Effector memory CD8-positive, alpha-beta T cell (primary cell): ENCODE measurements at places on chromosomes 4 and X.
A peak's percentile ranks its signal among the peaks of the same experiment; 100 is the strongest.

GRCh38 chr4:177001271-177002175 is 208.8 kb upstream of the VEGFC start:
- no peak for DNase-seq

DNA sequence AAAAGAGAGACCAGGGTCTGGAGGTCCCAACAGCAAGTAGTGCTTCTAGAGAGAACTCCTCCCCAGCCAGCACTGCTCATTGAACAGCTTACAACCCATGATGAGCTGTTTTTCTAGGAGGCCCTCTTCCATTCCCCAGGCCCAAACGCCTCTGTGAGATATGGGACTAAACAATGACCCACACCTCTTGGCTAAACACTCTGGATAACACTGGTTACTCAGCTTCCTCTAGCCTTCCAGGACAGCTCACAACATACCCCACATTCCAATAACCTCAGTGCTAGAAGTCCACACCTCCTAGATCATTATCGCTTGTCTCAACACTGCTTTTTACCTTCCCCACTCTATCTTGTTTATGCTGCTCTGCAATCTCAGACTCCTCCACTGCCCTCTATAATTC is 35.4 kb upstream of the PGRMC2 start:
- no peak for DNase-seq

GRCh38 chr4:154345359-154345758 is 146.2 kb downstream of the DCHS2 start:
- no peak for DNase-seq

DNA sequence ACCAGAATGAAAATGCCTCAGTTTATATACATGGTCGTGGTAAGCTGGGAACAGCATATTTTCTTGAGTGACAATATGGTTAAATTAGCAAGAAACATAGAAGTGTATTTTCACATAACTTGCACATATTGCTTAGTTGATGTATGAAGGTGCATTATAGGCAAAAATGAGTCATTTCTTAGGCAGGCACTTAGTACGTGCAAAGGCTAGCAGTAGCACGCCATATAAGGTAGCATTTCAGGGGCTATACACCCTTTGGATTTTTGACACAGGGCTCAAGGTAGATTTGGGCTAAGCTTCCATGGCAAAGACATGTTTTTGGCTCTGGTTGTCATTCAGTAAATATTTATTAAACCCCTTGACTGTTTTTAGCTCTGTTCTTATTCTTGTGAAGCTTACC is 33.1 kb downstream of the PCDH7 start:
- DNase-seq, result no peak

DNA sequence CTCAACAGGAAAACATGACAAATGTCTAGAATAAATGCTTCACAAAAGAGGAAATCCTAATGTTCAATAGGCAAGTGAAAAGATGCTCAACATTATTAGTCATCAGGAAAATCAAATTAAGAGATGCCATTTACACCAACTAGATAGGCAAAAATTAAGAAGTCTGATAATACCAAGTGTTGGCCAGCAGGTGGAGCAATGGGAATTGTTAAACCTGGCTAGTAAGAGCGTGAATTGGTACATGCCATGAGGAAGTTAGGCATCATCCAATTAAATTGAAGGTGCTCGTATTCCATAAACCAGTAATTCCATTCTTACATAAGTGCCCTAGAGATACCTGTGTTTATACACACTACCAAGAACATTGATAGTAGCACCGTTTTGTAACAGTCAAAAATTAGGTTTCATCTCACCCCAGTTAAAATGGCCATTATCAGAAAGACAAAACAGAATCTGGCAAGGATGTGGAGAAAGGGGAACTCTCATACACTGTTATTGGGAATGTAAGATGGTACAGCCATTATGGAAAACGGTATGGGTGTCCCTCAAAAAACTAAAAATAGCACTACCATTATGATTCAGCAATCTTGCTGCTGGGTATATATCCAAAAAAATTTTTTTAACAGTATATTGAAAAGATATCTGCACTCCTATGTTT is 14.0 kb upstream of the ZCCHC18 start:
- DNase-seq, result peak; percentile 50

- DNase-seq, result no peak
These were observed 51.6 kb downstream of the ELF4 start for GRCh38 chrX:130058652-130059051.

DNA sequence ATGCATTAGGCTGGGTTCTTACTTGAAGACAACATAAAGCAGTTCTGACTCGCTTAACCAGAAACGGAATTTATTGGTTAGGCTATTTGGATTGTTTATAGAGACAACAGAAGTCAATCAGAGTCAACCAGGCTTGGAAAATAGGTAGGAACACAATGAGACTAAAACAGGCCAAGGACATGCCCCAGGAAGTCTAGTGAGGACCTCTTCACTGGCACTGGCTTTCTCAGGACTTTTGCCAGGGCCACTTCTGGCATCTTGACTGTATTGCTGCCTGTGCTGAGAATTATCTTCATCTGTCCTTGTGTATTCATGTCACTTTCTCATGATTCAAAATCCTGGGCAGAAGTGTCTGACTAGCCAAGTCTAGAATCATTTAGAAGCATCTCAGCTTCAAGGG is 19.6 kb downstream of the PGAM4 start:
- DNase-seq, result no peak

GRCh38 chr4:81647388-81647787 is 175.7 kb upstream of the RASGEF1B start:
- DNase-seq, result no peak

DNA sequence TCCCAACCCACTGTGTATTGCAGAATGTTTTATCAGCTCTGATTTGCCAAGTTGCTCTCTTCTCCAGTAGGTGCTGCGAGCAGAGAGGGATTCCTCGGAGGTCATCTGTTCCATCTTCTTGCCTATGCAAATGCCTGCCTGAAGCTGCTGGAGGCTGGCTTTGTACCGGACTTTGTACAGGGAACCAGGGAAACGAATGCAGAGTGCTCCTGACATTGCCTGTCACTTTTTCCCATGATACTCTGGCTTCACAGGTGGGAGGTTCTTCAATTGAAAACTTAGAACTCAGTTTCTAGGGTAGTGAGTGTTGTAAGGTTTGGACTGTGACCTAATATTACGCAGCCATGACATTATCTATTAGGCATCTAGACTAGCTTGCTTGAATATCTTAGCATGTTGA is 24.9 kb downstream of the AR start:
- no peak for DNase-seq

DNA sequence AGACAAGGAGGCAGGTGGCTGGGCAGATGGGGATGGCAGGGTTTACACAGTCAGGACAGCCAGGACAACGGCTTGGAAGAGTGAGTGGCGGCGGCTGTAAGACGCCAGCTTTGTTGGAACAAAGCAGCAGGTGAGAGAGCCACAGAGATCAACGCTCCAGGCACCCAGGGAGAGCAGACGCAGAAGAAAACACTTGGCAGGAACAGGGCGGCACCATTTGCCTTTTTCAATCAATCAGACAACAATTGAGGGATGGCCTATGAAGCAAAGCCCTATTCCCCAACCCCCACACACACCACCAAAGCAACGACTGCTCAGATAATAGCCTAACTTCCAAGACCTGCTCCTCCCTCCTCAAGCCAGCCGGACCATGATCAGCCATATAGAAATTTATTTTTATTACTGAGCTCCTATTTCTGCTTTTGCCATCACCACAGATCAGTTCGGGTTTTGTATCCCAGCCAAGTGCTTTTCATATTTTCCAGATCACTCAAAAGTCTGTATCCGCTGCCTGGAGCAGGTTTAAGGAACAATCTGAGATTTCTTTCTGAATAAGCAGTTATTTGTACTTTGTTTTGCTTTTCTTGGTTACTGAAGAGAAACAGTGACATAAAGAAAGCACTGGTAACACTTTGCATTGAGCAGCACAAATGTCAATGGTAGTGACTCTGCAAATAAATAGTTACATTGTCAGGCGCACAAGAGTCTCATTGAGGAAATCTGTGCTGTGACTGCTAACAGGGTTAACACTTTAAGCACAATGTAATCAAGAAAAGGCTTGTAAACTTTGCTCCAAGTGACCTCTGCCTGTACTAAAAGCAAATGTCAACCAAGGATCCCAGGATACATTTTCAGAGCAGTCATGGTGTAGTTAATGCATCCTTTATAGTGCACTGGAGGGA is 81.8 kb upstream of the RBPJ start:
- no peak for DNase-seq

DNA sequence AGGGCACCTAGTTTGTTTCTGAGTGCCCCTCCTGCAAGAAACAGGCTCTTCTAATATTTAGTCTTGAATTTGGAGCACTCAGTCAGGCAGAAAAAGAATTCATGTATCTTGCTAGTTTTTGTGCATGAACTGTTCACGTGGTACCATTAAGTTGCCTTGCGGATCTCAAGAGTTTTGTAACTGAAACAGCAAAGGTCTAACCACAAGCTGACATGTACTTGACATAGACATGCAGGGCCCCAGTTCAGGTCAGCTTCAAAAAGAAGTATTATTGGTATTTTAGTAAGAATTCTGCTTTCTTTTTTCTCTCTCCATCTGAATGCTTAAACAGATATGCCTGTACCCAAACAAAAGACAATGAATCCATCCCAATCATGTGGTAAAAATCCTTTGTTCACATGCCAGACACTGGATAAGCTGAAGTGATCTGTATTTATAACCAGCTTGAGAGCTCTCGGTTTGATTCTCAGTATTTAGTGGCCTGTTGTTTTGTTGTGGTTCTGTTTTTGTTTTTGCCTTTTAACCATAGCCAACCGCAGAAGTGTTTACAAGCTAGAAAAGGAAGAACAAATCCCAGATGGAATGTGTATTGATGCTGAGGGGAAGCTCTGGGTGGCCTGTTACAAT is 13.0 kb downstream of the RGN start:
- DNase-seq, result no peak

DNA sequence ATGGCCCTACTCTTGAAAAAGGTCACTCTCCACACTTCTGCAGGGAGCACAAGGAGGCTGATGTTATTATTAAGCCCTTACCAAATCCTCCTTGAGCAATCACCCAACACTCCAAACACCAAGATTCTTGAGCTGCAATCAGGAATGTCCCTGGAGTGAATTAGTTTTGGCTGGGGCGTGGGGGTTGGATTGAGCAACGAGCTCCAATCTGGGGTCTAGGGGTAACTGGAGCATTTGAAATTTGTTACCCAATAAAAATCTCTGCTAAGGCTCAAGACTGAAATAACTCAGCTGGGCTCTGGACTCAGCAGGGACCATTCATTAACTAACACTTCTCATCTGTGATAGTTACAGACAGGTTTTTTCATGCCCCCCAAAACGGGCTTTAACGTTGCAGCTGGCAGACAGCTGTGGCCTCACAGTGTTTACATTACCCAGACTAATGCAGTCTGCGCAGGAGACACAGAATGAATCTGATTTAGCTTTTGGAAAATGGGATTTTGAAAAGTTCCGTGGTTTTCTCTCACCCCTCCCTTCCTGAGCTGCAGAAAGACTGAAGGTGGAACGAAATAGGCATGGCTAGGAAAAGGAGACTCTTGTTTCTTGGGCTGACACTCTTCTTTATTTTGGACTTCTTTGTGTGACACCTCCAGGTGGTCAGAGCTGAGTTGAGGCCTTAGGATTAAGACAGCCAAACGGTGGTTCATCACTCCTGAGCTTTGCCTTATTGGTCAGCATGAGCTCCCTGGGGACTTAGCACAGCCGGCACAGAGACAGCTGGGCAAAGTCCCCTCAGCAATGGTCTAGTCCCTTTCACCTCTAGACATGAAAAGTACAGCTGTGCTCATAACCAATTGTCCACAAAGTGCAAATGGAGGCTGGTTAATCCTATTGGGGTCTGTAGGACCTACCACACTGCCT is 26.6 kb downstream of the PLAC1 start:
- DNase-seq, result no peak

DNA sequence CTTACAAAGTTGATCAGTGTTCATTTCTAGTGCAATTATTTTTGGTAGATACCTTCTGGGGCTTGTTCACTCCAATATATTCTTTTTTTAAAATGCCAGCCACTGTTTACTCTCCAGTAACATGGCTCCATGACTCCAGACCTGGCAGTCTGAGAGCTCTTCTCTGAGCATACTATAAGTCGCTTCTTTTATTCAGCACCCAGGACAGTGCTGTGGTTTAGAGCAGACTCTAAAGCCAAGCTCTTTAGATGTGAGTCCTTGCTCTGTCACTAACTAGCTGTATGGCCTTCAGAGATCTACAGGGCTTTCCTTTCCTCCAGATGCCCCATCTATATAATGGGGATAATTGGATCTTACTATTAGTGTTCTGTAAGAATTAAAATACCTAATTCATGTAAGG is 200.2 kb upstream of the FAM241A start:
- DNase-seq, result no peak

- no peak for DNase-seq
These were observed 656.8 kb downstream of the IQCM start for GRCh38 chr4:149158817-149159216.
